ENCODE measurements at places on chromosomes 5 and 9. TPM values are rescaled to one million over a fixed set of nuclear protein-coding genes. Genes with fewer than 3 reads are reported as not detected.
A peak's percentile ranks its signal among the peaks of the same experiment; 100 is the strongest.

Gene QRFP
- total RNA-seq = not detected

Gene PAPPA
- total RNA-seq = 0.69 TPM

Gene COL23A1
- total RNA-seq = 27.4 TPM

GRCh38 chr5:137901011-137901817 is 12.0 kb downstream of the PKD2L2 start:
- H3K4me1 ChIP-seq = peaks cover 4% of the 10 kb centered on the region
- no peaks in the 10 kb centered on the region for H3K27me3 ChIP-seq
- no peak for DNase-seq
- H3K36me3 ChIP-seq = no peaks in the 10 kb centered on the region
- peak overlapping the region; percentile 1 for H3K4me3 ChIP-seq

GRCh38 chr5:122144236-122144635 is 14.9 kb downstream of the ZNF474 start:
- no peaks in the 10 kb centered on the region for H3K27me3 ChIP-seq
- no peak for DNase-seq
- H3K4me3 ChIP-seq = no peak overlapping the region

Measured in left ventricle myocardium inferior (tissue), 1 donor.